Non-pigmented ciliary epithelial cell (primary cell): ENCODE measurements at places on chromosomes 3 and 15.

DNA sequence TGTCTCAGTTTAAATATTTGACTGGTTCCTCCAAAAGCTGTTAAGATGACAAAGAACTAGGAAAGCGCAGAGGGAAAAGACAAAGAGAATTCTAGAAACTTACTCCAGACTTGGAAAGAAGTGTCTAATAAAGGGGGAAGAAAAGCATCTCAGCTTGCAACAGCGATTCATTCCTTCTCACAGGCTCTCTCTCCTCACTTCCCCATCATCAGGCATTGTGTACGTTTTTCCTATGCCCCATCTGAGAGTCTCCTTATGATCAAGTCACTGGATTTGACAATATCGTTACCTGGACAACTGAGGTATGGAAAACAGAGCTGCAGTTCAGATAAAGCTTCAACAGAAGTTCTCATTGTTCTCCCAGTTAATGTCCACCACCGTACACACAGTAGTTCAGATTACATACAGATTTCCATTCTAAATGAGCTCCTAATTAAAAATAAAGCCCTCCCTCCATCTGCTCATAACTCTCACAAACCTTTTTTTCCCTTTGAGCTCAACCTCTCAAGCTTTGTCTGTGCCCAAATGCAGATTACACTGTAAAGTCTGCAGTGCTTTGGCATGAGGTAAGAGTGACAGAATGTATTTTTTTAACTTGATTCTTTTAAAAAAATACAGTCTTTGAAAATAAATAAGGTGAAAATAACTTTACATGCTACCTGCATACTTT is 254.4 kb upstream of the THBS1 start:
- no peak for DNase-seq

- DNase-seq: no peak
Observed at GRCh38 chr3:120682095-120682681, at the start of gene HGD. HGD (minus strand) TSS chr3:120682239; CDS start chr3:120682111, 128 bp downstream.

- DNase-seq: peak; percentile 9
Observed at GRCh38 chr3:176789281-176789705, 408.0 kb downstream of the TBL1XR1 start.

- no peak for DNase-seq
Observed at GRCh38 chr3:27456554-27456953, 27.6 kb downstream of the SLC4A7 start.

DNA sequence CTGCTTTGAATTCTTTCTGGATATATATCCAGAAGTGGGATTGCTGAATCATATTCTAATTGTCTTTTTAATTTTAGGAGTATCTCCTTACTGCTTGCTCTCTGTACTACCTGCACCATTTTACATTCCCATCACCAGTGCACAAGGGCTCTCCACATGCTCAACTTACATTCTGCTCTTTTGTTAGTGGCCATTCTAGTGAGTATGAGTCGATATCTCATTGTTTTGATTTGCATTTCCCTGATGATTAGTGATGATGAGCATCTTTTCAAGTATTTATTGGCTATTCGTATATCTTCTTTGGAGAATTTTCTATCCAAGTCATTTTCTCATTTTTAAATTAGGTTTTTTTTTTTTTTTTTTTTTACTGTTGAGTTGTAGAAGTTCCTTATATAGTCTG is 29.5 kb downstream of the PFN2 start:
- DNase-seq: no peak

GRCh38 chr3:183491923-183492848 is 63.3 kb downstream of the KLHL6 start:
- DNase-seq: no peak

- DNase-seq: no peak
Observed at GRCh38 chr3:113531826-113532697, at the start of gene SIDT1. SIDT1 (plus strand) TSS chr3:113532555; CDS start chr3:113533022, 467 bp downstream.

GRCh38 chr3:49722896-49723295 is 855 bp downstream of the GMPPB start:
- no peak for DNase-seq

- no peak for DNase-seq
Observed at GRCh38 chr3:33041909-33042308, 55.0 kb downstream of the GLB1 start.

DNA sequence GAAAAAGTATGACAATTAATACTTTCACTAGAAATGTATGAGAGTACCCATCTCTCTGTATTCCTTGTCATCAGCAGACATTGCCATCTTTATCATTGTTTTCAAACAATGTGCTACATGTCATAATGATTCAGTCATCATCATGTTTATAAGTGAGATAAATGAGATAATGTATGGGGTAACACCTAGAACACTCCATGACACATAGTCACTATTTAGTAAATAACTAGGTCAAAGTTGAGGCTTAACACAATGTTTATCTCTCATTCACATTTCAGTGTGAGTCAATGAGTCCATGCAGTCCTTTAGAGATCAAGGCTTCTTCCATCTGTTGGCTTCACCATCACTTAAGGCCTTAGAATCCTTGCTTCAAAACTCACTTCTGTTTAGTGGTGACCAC is 70.0 kb downstream of the NLGN1 start:
- no peak for DNase-seq

- DNase-seq: no peak
Observed at GRCh38 chr15:91150502-91151160, 50.6 kb downstream of the SV2B start.

GRCh38 chr3:63338351-63338750 is 60.2 kb downstream of the SYNPR start:
- DNase-seq: no peak

DNA sequence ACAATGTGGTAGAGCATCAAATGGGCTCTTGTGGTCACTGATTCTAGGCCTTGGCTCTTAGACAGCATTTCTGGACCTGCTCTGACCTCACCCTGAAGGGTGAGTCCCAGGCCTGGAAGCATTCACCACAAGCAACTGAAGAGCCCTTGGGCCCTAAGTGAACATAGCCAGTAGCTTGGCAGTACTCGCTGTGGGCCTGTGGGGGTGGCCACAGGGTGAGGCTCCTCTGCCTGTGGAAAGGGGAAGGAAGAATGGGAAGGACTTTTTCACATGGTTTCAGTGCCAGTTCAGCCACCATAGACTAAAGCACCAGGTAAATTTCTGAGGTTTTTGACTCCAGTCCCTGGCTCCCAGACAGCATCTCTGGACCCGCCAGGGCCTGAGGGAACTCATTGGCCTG is 5.1 kb upstream of the ZSCAN2 start:
- no peak for DNase-seq

GRCh38 chr3:126357295-126358037 is at the start of gene KLF15:
KLF15 (minus strand) TSS chr3:126357408; CDS start chr3:126352922, 4,486 bp downstream.
- no peak for DNase-seq

- no peak for DNase-seq
Observed at GRCh38 chr3:129571605-129572547, 28.9 kb downstream of the H1-8 start.

DNA sequence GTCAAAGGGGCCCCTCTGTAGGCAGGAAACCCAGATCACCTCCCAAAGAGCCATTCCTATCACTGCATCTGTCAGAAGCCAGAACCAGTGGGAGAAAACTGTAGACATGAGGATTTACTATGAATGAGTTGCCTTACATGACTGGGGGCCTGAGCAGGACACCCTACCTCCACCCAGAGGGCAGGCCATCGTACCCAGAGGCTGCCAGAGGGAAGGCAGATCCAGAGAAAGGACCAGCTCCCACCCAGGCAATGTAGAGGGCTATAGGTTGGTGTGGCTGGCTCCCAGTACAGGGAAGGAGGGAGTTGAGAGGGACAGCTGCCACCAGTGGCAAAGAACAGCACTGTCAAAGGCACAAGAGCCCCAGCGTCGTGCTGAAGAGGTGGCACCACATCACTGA is 233.2 kb downstream of the OCA2 start:
- DNase-seq: no peak

DNA sequence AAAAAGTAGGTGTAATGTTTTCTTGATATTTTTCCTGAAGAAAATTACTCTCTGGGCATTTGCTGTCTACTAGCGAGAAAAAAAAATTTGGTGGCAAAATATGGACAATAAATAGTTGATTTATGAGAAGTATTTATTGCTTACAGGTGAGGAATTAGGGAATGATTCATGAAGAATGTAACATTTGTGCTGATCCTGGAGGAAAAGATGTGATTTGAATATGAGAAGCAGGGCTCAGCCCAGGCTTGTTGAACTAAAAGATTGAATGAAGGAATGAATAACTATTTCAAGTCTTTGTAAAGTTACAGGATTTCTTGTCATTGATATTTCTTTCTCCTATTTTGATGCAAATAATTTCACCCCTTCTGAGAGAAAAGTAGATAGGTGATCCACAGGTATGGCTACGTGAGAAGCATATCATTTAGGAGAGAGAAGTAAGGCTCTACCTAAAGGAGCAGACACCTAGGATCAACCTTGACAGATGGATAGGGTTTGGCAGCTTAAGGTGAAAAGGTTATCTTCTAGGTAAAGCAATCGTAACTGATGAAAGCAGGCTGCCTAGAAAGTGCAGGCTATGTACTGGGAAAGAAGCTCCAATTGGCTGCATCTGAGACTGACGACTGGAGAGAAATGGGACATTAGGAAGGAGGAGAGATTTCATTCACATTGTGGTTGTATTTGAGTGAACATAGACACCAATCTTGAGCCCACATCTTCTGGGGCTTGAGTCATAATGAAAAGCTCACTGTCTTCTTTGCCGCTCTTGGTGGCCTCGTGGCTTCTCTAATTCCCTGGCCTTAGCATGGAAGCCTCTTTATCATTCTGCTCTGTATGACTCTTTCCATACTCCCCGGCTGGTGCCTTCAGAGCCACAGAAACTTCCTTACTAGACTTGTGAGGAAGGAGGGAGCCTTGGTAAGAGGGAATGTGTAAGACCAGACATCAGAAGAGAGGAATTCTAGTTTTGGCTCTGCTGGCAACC is 106.5 kb downstream of the P3H2 start:
- DNase-seq: no peak

DNA sequence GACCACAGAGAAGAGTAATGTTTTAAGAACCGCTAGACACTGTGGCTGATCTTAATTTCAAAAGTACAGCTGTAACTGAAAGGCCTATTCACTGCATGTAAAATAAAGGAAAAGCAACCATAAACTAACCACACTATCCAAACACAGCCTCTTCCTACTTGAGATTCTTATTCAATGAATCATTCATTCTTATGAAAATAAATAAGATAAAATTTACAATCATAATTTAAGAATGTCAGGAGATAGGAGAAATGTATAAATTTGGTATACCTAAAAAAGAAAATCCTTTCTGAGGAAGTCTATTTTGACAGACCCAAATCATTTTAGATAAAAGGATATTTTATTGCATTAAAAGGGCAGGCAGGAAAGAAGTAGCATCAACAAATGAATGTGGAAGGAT is 533.5 kb upstream of the ZNF385D start:
- DNase-seq: peak; percentile 42

DNA sequence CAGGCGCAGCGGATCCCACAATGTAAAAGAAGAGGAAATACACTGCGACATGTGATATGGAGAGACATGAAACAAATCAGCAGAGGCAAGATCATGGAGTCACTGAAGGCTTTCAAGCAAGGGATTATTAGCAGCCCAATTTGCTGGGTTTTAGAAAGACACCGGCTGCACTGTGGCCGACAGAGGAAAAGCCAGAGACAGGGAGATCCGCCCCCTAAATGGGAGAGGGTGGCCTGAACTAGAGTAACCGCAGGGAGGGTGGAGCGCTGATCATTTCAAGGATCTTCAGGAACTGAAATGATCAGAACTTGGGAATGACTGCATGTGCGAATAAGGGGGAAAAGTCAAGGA is 612 bp upstream of the C15orf40 start:
- no peak for DNase-seq
